ENCODE measurements at places on chromosomes 11 and 22. TPM values are rescaled to one million over a fixed set of nuclear protein-coding genes. Genes with fewer than 3 reads are reported as not detected.

The DERL3 gene
- 3.5 TPM for polyA plus RNA-seq

The RFPL1 gene
- polyA plus RNA-seq: 0.41 TPM

The OR5AR1 gene
- not detected for polyA plus RNA-seq

The CAPN5 gene
- polyA plus RNA-seq: 32.9 TPM

The SPDYC gene
- polyA plus RNA-seq: not detected

The SOX10 gene
- polyA plus RNA-seq: 0.61 TPM

The FADD gene
- 15.8 TPM for polyA plus RNA-seq
